SK-MEL-5 (cell line): ENCODE measurements at places on chromosomes 16 and 17. TPM values are rescaled to one million over a fixed set of nuclear protein-coding genes. Genes with fewer than 3 reads are reported as not detected.

NPW gene
- total RNA-seq, result 0.55 TPM in 1 of 2 replicates, not detected in the other

CEP295NL gene
- total RNA-seq, result 0.74 and 0.80 TPM in 2 replicates

LLGL2 gene
- 6.6 and 9.8 TPM in 2 replicates for total RNA-seq

MT1A gene
- not detected in 2 replicates for total RNA-seq

PARN gene
- total RNA-seq, result 97.6 and 102 TPM in 2 replicates

MPV17L gene
- total RNA-seq, result not detected in 2 replicates

TADA2A gene
- total RNA-seq, result 18.2 and 19.7 TPM in 2 replicates

HNF1B gene
- not detected in 2 replicates for total RNA-seq

PYDC1 gene
- total RNA-seq, result not detected in 2 replicates

KRTAP4-9 gene
- not detected in 2 replicates for total RNA-seq

OMG gene
- 0.50 and 0.61 TPM in 2 replicates for total RNA-seq

TMEM88 gene
- 0.18 and 0.80 TPM in 2 replicates for total RNA-seq

TBC1D3I gene
- total RNA-seq, result not detected in 2 replicates

PTGES3L gene
- total RNA-seq, result 0.42 TPM in 1 of 2 replicates, not detected in the other

SF3B3 gene
- total RNA-seq, result 187 and 191 TPM in 2 replicates

BCO1 gene
- total RNA-seq, result 0.24 and 0.32 TPM in 2 replicates
